Stromal cell of bone marrow (primary cell): ENCODE measurements at places on chromosomes 16 and 17.

- no peak for DNase-seq
These were observed 66.7 kb downstream of the SOX9 start for GRCh38 chr17:72187556-72187955.

- no peak for DNase-seq
These were observed 6.4 kb upstream of the LGALS3BP start for GRCh38 chr17:78986048-78986648.

- no peak for DNase-seq
These were observed 306.2 kb downstream of the CPPED1 start for GRCh38 chr16:12497526-12497925.

DNA sequence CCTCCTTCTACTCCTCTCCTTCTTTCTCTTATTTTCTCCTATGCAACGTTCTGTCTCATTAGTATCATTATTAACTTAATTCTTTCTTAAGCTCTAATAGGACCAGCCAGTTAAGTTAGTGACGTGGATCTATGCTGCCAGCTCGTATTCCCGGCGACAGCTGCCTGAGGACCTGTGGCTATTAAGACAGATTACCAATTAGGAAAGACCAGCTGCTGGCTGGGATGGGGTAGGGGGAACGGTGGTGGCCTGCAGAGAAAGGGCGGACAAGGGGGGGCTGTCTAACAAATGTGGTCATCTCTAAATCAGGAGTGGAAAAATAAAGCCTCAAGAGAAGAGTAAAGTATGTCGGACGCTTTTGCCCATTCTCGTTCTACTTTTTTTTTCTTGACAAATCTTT is 770 bp upstream of the MYH3 start:
- no peak for DNase-seq

DNA sequence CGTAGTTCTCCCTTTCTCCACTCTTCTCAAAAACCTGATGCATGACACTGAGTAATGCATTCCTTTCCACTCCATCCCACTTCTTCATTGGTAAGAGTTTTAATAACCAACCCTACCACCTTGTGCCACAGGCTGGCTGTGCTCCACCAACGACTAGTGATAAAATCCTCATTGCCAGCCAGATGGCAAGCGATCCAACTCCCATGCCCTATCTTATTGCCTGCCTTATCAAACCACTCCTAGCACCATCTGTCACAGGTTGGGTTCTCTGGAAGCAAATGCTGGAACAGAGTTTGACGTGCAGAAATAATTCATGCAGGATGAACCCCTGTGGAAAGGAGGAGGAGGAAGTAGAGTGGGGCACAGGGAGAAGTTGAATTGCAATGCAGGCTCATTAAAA is 99.5 kb downstream of the CHD9NB start:
- DNase-seq = no peak

- no peak for DNase-seq
These were observed 103.3 kb downstream of the CMIP start for GRCh38 chr16:81547939-81548216.

GRCh38 chr16:29848420-29849297 is 14.4 kb downstream of the CDIPT start:
- DNase-seq = peak; percentile 28

DNA sequence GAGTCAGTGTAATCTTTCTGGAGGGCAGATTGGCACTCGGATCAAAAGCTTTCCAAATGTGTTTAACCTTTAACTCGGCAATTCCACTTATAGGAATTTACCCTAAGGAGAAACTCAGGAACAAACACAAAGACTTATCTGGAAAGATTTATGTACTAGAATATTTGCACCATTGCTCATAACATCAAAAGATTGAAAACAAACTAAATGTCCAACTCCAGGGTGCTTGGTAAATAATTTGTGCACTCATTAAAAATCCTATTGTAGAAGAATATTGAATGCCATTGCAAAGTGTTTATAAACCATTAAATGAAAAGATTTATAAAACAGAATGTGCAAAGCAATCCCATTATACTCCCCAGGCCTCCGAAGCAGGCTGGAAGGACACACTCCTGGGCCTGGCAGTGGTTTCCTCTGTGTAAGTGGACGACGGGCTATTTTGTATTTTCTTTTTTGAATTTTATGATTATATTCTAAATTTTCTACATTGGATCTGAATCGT is 18.7 kb upstream of the RBFOX3 start:
- no peak for DNase-seq

DNA sequence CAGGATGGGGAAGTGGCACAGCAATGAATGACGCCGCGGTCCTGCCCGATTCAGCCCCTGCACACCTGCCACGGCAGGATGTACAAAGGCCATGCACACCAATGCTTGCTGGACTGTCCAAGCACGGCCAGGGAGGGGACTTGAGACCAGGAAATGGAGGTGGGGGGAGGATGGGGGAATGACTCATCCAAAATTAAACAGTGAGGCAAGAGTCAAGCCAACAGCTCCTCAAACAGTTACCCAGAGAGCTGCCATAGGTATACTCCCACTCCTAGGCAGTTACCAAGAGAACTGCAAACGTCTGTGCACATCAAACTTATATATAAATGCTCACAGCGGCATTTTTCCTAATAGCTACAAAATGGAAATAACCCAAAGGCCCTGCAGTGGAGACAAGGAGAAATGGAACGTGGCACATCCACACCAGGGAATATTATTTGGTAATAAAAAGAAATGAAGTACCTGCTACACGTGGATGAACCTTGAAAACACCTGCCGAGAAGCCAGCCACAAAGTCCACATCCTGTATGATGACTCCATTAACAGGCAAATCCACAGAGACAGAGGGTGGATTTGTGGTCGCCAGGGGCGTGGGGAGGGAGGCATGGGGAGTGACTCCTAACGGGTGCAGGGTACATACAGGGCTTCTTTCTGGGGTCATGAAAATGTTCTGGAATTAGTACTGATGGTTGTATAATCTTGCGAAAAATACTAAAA is 54.1 kb downstream of the VAC14 start:
- DNase-seq = peak; percentile 91

- DNase-seq = no peak
These were observed 3.0 kb upstream of the ADAMTS18 start for GRCh38 chr16:77437859-77438258.

DNA sequence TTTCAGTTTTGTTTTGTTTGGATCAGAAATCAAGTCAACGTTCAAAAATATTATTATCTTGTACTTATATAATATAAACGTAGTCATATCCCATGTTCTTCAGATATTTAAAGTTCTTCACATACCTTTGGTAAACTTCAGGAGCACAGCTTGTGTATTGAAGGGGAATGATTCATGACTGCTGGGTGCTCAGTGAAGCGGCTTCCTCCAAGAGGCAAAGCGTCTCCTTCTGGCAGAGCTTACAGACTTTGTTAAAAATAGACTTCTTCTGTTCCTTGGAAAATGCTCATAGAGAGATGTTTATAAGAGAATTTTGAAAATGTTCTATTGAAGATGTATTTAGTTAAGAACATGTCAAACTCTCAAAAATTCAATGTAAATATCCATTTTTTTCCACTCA is 155.6 kb upstream of the CNTNAP4 start:
- DNase-seq = no peak

DNA sequence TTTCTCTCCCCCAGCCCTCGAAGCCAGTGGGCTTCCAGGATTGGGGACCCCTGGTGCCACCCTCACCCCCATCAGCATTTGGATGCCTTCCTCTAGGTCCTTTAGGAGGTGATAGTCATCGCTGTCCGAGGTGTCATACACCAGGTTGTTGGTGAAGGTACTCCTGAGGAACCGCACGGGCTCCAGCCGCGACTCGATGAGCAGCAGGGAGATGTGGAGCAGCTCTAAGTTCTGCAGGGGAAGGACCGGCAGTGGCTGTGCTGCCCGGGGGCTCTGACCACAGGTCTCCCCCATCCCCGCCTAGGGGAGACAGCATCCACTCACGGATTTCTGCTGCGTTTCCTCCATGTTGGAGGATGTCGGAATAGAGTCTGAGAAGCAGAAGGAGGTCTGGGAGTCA is 962 bp downstream of the CSHL1 start:
- no peak for DNase-seq

- no peak for DNase-seq
These were observed 141.1 kb upstream of the NOL11 start for GRCh38 chr17:67576471-67577115.

GRCh38 chr17:60535382-60536279 is 9.6 kb upstream of the APPBP2 start:
- DNase-seq = no peak

- DNase-seq = no peak
These were observed 24.3 kb downstream of the KCNJ16 start for GRCh38 chr17:70099294-70099693.

DNA sequence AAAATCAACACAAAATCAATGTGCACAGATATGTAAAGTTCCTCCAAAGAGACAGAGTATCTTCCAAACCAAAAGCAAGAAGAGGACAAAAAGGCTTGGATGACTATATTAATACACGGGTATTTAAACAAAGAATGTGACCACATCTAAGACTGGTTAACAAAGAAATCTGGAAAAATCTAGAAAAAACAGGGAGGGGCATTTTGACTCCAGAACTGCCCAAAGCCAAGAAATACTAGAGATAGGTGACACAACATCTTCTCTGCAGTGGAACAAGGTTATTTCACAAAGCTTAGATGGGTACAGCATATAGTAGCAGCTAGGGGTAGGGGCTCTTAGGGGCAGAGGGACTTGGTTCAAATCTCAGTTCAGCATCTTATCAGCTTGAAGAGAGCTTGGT is 10.3 kb downstream of the RFFL start:
- no peak for DNase-seq

DNA sequence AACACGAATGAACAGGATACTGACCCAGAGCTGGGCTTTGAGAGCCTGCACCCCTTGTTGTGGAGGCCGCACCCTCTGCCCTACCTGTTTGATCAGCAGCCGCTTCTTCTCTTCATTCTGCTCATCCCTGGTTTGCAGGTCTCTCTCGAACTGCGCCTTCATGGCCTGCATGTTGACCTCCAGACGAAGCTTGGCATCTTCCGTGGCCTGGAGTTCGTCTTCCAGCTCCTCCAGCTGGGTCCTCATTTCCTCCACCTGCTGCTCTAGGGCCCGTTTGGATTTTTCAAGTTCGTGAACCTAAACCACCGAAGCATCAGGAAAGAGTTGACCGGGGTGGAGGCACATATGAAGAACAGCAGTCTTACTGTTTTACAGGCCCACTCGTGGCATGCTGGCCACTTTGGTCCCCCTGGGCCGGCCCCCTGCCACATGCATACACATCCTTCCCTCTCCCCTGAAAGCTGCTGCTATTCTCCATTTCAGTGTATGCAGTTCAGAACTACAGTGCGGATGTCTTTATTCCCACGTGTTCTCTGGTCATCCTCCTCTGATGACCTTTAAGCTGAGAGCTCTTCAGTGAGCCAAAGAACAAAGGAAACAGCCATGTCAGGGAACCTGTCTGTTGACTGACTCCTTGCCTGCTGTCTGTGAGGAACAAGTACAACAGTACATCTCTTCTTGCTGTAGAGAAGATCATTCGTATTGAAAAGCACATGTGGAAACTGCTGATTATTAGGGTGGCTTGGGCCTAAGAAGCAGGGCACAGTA is 54.8 kb downstream of the NDEL1 start:
- DNase-seq = no peak

DNA sequence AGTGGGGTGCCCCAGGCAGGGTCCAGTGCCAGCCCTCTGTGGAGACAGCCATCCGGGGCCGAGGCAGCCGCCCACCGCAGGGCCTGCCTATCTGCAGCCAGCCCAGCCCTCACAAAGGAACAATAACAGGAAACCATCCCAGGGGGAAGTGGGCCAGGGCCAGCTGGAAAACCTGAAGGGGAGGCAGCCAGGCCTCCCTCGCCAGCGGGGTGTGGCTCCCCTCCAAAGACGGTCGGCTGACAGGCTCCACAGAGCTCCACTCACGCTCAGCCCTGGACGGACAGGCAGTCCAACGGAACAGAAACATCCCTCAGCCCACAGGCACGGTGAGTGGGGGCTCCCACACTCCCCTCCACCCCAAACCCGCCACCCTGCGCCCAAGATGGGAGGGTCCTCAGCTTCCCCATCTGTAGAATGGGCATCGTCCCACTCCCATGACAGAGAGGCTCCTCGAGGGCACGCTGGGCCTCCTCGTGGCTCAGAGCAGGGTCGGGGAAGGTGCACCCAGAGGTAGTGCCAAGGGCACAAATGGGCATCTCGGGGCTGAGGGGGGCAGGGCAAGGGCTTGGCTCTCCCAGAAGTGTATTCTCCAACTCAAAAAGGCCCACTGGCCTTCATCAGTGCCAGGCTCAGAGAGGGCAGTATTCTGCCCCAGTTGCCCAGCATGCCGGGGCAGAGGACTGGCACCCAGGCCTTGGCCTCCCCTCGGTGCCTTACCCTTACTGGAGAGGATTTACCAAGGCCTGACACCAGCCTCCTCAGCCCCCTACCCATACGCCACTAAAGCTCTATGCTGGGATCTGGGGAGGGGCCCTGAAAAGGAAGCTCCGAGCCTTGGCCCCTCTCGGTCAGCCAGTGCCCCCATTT is at the start of gene CDH5:
TSS of gene CDH5 (plus strand) at position 259 of the 867 bp plus-strand sequence. CDS start 12,647 bp downstream, outside the sequence.
- DNase-seq = no peak

- DNase-seq = no peak
These were observed 40.7 kb downstream of the CUEDC1 start for GRCh38 chr17:57914273-57915142.

DNA sequence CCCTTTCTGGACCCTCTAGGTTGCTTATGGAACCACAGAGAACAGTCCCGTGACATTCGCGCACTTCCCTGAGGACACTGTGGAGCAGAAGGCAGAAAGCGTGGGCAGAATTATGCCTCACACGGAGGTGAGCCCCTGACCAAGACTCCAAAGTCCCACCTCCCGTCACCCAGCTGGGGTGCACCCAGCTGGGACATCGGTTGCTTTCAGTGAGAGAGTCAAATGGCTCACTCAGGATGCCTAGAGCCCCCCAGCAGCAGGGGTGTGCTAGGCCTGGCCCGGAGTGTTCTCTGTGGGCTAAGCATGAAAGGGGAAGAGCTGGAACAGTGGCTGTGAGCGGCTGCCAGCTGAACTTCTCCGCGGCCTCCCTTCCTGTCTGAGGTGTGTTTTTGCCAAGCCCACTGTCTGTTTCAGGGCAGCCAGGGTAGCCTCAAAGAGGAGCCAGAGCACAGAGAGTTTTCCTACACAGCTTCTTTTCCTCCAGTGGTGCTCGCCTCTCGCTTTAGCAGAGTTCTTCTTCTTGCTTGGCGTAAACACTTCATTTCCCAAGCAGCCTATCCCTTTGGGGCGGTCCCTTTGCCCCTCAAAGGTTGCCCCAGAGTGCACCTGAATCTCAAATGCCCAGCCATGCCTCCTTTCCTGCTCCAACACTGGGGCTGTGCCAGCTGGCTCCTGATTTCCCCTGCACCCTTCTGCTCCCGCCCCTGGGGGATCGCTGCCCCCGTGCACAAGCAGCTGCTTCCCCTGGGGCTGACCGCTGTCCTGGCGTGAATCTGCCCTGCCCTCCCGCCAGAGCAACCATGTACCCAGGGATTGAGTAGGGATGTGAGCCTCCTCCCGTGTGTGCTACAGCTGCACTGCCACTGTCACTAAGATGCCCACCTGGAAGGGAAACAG is 2.6 kb upstream of the CHAD start:
- DNase-seq = no peak
